BE2C (cell line): ENCODE measurements at places on chromosomes 16 and 17.
A peak's percentile ranks its signal among the peaks of the same experiment; 100 is the strongest.

DNA sequence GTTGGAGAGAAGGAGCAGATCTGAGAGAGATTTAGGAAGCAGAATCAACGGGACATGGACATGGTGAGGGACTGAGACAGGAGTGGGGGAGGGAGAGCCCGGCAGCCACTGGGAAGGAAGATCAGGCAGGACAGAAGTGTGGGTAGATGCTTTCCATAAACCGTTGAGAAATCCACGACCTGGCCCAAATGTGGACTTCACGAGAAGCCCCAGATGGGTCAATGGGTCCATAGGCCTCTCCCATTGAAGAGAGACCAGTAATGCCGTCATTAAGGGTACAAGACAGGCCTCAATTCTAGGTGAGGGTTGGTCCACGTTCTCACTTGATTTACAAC is 530 bp upstream of the CCL22 start:
- no peak for DNase-seq

DNA sequence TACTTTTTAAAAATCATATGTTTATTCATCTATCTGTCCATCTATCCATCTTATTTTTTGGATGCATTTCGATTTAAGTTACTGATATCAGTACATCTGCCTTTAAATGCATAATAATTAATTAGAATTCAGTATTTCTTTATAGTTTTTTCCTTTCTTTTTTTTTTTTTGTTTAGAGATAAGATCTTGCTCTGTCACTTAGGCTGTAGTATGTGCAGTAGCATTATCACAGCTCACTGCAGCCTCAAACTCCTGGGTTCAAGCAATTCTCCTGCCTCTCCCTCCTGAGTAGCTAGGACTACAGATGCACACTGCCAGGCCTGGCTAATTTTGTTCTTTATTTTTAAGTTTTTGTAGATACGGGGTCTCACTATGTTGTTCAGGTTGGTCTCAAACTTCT is 133.4 kb downstream of the SSH2 start:
- DNase-seq = no peak

DNA sequence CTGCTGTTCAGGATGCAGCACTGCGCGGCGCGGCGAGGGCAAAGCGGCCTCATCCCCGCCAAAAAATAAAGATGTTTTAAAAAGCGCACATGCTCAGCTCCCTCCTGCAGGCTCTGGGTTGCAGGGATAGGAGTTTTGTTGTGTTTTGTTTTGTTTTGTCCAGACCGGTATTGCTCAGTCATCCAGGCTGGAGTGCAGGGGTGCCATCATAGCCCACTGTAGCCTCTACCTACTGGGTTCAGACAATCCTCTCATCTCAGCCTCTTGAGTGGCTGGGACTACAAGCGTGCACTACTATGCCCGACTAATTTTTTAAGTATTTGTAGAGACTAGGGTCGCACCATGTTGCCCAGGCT is 636 bp downstream of the WWOX start:
- DNase-seq = no peak

GRCh38 chr16:2366660-2367309 is 26.3 kb upstream of the ABCA3 start:
- DNase-seq = no peak

- DNase-seq = no peak
Measured at GRCh38 chr17:81508639-81509206, 3.9 kb downstream of the ACTG1 start.

DNA sequence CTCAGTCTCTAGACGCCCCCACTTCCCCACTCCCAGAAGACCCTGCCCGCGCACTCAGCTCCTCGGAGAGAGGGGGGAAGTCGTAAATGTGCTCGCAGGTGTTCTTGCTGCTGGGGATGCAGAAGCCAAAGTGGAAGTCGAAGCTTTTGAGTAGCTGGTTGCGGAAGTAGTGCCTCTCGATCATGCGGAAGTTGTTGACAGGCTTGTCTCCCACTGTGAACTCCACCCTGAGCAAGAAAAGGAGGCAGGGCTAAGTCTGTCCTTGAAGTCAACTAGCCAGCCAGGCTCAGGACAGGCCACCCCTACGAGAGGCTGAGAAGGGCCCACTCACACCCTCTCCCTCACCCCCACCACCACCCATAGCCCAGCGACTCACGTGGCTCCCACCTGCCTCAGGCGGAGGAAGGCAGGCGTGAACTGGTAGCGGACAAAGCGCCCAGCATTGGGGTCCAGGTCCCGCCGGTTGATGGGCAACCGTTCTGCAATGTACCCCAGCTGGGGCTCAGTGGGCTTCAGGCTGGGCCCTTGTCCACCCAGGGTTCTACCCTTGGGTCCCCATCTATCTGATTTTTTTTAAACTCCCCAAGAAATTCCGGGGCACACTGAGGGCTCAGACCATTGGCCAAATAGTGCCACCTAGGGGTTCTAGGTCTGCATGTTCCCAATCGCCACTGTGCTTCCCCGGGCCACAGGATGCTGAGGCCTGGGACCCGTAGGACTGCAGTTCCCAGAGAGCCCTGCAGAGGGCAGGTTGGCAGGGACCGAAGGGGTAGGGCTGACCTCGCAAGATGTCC is 4.6 kb downstream of the UNC119 start:
- peak; percentile 72 for DNase-seq

DNA sequence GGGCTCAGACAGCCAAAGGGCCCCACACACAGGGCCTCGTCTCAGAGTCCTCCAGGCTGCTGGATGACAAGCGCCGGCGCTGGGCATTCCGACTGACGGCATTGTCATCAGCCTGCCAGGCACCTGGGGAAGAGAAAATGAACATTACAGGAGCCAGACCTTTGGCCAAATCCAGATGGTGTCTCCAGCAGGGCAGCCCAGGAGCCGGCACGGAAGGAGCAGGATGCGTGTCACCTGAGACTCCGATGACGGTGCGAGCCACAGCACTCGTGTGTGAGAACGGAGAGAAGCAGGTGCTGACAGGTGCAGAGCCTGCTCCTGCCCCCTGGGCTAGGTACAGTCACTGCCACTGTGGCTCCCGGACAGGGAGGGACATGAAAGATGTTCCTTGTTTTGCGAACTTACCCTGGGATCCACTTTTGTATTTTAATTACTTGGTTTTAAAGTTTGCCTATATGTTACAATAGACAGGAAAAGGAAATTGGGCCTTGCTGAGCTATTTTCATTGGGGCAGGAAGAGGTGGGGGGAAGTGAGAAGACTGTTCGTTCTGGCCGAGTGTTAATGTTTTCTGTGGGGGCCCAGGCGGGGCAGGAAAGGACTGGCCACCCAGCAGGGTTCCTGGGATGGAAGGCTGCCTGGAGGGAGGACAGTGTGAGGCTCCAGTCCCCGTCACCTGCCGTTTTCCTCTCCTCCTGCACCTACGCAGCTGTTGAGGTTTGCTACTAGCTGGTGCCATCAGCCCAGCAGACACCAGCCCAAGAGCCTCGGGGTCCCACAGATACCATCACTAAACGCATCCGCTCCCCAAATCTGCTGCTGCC is 4.4 kb upstream of the FOXJ1 start:
- DNase-seq = no peak
